Hippocampal formation (tissue), 2 donors: ENCODE measurements at places on chromosomes 16 and 17.

GRCh38 chr16:5895137-5895536 is 797.5 kb upstream of the EEF2KMT start:
- no peak for DNase-seq

- DNase-seq, result no peak
Observed at GRCh38 chr16:47627085-47627639, 166.0 kb downstream of the PHKB start.

GRCh38 chr16:88475037-88475436 is 22.0 kb downstream of the ZFPM1 start:
- DNase-seq, result no peak

GRCh38 chr17:17722081-17722905 is 41.0 kb downstream of the RAI1 start:
- peak; percentile 45 for DNase-seq

DNA sequence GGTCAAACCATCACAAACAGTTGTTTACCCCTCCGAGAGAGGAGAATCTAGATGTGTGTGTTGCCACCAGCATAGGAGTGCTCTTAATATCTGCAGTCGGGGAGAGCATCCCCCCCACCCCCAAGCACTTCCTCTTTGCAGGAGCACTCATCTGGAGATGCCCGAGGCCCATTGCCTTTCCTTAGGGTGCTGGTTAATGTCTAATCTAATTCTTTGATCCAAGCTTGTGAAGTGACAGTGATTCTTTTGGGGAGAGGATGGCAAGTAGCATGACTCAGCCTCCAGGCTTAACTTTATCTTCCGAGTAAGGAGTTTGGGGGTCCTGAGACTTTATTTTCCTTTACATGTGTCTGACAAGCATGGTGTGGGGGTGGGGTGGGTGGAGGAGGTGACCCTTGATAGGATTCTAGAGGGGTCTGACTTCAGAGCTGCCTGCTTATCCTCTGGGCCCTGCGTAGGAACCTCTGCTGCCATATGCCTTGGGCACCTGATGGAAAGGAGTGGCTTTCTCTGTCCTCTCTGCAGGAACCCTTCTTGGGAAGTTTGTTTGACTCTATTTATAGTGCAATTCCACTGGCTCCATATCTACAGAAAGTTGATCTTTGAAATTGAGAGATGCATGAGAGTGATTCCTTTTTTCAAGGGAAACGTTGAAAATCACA is 207.1 kb downstream of the SPECC1 start:
- no peak for DNase-seq

DNA sequence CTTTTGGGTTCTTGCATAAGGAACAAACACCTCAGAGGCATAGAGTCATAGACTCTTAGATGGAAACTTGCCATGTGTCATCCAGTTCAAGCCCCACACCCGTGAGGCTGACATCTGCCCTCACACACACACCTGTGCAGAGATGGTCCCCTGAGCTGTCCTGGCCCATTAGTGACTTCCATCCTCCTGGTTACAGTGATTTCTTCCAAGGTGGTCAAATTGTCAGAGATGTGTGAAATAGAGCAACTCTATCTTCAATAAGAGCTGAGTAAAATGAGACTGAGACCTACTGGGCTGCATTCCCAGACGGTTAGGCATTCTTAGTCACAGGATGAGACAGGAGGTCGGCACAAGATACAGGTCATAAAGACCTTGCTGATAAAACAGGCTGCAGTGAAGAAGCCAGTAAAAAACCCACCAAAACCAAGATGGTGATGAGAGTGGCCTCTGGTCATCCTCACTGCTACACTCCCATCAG is 342.2 kb upstream of the TNRC6C start:
- DNase-seq, result no peak

DNA sequence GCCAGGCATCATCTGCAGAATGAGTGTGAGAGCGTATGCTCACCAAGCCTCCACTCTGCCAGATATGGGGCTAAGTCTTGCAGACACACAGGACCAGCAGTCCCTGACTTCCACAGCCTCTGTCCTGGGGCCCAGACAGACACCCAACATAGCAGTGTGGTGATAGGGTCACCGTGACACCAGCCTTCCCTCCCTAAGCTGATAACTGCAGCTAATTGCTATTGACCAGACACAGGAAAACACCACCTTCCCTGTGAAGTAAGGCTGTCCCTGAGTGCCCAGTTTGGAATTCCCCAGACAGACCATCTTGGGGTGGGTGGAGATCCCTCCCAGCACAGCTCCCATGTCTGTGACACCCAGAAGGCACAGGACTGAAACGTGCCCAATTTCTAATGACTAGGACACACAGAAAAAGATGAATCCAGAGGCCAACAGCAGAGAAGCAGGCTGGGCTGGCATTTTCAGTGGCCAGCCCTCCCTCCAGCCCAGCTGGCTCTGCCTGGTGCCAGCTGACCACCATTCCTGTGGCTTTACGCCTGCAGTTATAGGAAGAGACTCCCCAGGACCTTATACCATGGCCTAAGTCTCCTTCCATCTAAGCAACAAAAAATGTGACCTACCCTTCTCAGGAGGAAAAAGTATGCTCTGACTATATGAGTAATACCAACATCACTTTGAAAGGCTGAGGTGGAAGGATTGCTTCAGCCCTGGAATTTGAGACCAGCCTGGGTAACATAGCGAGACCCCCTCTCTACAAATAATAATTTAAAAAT is 30.3 kb downstream of the ATPAF2 start:
- no peak for DNase-seq

DNA sequence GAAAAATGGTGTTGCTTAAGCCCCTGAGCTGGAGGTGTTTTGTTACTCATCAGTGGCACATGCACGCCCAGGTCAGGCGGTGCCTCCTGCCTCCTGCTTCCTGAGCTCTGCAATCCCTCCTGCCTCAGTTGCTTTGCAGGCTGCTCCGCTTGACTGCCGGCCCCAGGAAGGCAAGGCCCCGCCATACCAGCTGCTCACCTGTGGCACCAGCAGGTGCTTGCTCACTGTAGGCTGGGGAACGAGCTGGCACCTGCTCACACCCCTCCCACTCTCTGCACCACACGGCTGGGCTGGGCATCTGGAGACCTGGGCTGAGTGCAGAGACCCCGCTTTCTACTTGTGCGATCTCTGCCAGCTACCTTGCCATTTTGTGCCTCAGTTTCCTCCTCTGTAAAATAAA is 200.2 kb downstream of the RBFOX3 start:
- DNase-seq, result no peak

DNA sequence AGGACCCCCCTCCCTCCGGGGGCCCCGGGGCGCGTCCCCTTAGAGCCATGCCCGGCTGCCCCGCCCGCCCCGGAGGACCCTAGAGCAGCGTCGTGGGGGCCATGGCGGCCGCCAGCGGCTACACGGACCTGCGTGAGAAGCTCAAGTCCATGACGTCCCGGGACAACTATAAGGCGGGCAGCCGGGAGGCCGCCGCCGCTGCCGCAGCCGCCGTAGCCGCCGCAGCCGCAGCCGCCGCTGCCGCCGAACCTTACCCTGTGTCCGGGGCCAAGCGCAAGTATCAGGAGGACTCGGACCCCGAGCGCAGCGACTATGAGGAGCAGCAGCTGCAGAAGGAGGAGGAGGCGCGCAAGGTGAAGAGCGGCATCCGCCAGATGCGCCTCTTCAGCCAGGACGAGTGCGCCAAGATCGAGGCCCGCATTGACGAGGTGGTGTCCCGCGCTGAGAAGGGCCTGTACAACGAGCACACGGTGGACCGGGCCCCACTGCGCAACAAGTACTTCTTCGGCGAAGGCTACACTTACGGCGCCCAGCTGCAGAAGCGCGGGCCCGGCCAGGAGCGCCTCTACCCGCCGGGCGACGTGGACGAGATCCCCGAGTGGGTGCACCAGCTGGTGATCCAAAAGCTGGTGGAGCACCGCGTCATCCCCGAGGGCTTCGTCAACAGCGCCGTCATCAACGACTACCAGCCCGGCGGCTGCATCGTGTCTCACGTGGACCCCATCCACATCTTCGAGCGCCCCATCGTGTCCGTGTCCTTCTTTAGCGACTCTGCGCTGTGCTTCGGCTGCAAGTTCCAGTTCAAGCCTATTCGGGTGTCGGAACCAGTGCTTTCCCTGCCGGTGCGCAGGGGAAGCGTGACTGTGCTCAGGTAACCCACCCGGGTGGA is 759 bp downstream of the ALKBH5 start:
- DNase-seq, result no peak

- DNase-seq, result no peak
Observed at GRCh38 chr16:5678371-5678770, 580.8 kb upstream of the EEF2KMT start.

DNA sequence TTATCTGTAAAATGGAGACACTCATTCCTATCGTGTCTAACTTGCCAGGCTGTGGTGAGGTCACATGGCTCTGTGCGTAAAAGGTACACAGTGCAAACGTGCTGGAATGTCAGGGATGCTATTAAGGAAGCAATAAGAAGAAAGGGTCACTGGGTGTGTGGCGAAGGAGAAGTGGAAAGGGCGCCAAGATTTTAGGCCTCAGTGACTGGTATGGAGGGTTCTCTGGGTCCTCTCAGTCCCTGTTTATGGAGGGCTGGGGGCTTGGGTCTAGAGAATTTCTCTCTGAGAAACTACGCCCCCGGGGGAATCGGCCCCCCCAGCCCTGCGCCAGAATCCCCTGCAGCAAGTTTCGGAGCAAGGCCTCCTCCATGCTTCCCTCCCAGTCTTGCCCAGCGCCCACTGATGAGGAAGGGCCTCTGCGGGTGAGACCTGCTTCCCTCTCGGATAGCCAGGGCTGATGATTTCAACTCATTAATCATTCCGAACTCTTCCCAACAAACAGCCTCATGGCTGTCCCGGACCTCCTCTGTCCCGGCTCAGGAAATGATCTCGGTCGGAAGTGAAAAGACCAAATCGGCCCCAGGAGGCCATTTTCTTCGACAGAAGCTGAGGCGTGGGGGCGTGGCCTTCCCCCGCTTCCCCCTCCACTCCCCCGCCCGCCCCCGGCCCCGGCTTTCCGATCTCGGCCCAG is 1.2 kb upstream of the HEXIM1 start:
- DNase-seq, result no peak

DNA sequence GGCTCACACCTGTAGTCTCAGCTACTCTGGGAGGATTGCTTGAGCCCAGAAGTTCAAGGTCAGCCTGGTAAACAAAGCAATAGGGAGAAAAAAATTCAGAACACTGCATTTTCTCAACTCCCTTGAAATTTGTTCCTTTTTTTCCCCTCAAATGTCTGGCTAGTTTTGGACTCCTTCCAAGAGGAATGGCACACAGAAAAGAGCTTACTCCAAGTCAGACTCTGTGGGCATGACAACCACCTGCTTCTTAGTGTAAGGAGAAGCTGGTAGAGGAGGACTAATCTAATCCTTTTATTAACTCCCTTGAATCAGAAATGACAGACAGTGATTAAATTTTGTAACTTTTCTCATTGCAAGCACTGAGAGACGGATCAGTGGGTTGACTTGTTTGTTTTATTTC is 27.9 kb upstream of the HYDIN start:
- DNase-seq, result peak; percentile 5

- DNase-seq, result no peak
Observed at GRCh38 chr16:4617880-4618279, 3.2 kb upstream of the UBALD1 start.

GRCh38 chr17:10605221-10605783 is 51.8 kb downstream of the MYH3 start:
- DNase-seq, result no peak

DNA sequence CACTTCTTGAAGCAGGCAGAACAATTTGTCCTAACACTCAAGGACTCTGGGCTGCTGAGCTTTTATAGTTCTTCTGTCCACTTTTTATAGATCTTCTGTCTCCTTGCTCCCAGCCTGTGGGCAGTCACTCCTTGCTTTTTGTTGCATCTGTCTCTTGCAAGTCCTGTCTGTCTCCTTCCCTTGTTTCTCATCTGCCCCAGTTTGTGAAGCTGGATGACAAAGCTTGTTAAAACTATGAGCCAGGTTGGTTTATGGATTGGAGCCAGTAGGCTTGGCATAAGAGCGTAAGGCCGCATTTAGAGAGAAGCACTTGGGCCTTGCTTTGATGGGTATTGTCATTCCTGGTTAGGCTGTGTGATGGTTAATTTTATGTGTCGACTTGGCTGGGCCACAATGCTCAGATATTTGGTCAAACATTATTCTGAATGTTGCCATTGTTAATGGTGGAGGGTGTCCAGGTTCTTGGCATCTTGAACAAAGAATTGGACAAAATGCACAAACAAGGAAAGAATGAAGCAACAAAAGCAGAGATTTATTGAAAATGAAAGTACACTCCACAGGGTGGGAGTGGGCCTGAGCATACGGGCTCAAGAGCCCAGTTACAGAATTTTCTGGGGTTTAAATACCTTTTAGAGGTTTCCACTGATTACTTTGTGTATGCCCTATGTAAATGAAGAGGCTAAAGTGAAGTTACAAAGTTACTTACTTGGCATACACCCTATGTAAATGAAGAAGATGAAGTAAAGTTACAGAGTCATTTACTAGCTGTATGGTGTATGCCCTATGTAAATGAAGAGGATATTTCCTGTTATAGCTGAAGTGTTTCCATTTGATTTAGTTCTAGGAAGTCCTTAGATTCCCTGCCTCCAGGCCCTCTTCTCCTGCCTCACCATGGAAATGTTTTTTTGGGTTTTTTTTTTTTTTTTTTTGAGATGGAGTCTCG is 8.0 kb upstream of the CPPED1 start:
- no peak for DNase-seq

DNA sequence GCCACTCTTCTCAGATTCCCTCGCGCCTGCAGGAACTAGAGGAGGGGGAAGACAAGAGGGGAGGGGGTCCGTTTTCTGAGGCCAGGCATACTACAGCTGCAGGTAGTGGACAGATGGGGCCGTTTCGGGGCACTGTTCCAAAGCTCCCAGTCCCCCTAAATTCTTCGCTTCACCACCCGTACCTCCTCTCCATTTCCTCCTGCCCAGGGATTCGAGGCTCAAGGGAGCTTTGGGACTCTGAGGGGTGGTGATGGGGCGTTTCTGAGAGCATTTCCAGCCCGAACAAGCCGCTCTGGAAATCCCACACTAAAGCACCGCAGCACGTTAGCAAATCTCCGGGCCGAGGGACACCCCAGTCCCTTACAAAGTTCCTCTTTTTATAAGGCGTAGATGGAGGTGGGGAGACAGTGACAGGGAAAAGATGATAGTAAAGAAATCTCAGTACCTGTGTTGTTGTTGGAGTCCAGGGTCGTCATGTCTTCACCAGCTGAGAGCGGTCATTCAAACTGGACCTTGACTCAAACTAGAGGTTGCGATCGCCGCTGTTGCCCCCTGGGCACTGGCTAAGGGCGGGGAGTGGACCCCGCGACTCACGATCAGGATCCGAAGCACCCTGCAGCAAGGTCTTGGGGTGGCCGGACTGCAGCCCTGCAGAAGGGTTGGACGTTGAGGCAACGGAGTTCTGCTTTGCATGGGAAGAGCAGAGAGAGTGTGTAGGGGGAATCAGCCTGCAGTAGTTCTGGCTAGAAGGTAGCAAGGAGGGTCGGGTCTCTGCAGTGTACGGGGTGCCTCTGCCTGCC is 570 bp downstream of the NR1D1 start:
- no peak for DNase-seq

- DNase-seq, result no peak
Observed at GRCh38 chr16:89837014-89837546, 8.8 kb downstream of the SPIRE2 start.

- DNase-seq, result no peak
Observed at GRCh38 chr16:83110269-83110668, 483.5 kb downstream of the CDH13 start.

DNA sequence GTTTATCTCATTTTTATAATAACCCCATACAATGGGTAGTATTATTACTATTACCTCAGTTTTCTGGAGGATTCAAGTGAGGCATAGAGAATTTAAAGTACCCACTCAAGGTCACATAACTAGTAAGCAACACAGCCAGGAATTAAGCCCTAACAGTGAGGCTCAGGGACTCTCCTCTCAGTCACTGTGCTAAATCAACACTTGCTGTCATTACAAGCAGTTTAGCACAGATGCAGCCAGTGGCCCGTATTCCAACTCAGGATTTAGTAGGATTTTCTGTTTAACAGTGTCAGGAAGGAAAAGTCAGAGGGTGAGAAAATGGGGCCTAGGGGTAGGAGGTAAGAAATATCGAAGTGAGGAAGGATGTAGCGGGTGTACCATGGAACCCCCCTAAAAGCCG is 536.9 kb downstream of the TMEM114 start:
- no peak for DNase-seq
